Activated CD4-positive, alpha-beta T cell treated with anti-CD3 and anti-CD28 coated beads, Interleukin-2, amount 50 U/mL, for 16 hours (primary cell): ENCODE measurements at places on chromosomes 1 and 21.
A peak's percentile ranks its signal among the peaks of the same experiment; 100 is the strongest.

- no peak for DNase-seq
Measured at GRCh38 chr1:228818928-228819630, 83.8 kb downstream of the RHOU start.

DNA sequence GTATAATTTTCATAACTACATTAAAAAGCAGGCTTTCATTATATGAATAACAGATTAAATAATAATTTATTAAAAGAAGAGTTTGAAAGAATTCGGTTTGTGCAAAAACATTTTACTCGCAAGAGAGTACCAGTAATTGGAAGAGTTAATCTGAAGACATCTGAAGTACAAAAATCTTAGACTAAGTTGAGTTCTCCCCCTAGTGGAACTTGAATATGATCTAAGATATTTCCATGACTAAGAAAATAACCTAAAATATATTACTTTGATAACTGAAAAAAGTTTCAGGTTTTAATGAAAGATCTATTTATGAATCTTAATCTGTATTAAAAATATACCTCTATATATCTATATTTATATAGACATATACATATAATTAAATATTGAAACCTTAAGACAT is 112.5 kb upstream of the GFI1 start:
- DNase-seq: peak; percentile 40

DNA sequence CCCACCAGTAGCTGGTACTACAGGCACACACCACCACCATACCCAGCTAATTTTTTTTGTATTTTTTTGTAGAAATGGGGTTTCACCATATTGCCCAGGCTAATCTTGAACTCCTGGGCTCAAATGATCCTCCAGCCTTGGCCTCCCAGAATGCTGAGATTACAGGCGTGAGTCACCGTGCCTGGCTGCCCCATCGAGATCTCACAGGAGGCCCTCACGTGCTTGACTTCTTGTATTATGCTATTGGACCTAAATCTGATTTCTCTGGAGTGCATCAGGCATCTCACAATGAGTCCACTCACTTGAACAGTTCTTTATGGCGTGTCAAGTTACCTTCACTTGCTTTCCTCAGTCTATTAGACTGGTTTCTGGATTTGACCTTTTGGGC is 9.3 kb upstream of the RSRP1 start:
- no peak for DNase-seq

- no peak for DNase-seq
Measured at GRCh38 chr1:114114185-114115094, 39.2 kb downstream of the SYT6 start.

- DNase-seq: no peak
Measured at GRCh38 chr1:9840176-9840575, 16.4 kb upstream of the CLSTN1 start.

- DNase-seq: no peak
Measured at GRCh38 chr1:81804312-81804711, 3.6 kb downstream of the ADGRL2 start.

GRCh38 chr1:221031458-221032203 is 152.4 kb downstream of the HLX start:
- DNase-seq: no peak

GRCh38 chr1:51192213-51192843 is 43.7 kb upstream of the RNF11 start:
- peak; percentile 63 for DNase-seq

DNA sequence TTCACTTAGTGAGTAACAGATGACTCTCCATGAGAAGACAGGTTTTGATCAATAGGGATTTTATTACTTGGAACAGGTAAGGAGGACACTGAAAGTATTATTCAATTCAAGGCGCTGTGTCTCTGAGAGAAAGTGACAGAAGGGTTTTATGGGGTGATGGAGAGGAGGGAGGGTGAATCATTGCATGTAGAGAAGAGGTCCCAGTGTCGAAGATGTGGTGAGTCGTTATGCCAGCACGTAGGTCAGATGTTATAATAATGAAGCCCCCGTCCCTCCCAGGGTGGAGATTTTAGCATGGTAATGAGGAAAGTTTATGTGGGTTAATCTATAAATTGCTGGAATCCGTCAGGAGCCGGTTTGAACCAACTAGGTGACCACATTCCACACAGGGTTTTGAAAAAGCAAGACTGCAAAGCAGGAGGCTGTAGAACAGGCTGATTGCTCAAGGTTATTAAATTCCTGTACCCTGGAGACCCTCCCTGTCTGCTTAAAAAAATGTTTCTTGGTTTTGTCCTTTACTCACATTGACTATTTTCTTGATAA is 586.4 kb upstream of the TMPRSS15 start:
- no peak for DNase-seq

- no peak for DNase-seq
Measured at GRCh38 chr1:42324398-42325013, 10.5 kb downstream of the FOXJ3 start.

- no peak for DNase-seq
Measured at GRCh38 chr21:14483296-14483695, 62.8 kb downstream of the SAMSN1 start.

DNA sequence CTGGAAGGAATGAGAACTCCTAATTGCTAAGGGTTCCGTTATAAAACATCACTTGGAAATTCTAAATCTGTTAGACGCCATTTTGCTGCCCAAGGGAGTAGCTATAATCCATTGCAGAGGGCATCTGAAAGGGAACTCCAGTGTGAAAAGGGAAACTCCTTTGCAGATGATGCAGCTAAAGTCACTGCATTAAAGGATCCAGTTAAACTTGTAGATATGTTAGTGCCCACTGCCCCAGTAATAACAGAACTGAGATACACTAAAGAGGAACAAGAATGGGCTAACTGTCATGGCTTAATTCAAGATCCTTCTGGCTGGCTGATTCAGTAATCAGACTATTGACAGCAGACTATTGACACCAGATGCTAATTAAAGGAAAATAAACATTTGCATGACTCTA is 81.8 kb upstream of the KIAA0040 start:
- no peak for DNase-seq

- DNase-seq: no peak
Measured at GRCh38 chr1:181506563-181507353, 23.4 kb downstream of the CACNA1E start.

GRCh38 chr1:6206520-6206855 is 569 bp downstream of the RNF207 start:
- DNase-seq: no peak

DNA sequence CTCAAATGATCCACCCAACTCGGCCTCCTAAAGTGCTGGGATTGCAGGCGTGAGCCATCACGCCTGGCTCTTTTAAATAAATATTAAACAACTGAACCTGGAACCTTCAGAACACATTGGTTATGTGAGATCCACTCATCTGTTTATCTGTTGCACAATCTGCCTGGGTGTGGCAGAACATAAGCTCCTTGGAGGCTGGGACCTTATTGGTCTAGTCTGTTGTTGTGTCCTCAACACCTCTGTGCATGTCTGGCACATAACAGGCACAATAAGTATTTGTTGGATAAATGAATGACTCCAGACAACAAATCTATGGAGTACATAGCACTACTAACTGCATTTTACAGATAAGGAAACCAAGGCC is 4.1 kb upstream of the NBL1 start:
- DNase-seq: no peak

- no peak for DNase-seq
Measured at GRCh38 chr1:33382661-33383415, 48.1 kb downstream of the PHC2 start.

DNA sequence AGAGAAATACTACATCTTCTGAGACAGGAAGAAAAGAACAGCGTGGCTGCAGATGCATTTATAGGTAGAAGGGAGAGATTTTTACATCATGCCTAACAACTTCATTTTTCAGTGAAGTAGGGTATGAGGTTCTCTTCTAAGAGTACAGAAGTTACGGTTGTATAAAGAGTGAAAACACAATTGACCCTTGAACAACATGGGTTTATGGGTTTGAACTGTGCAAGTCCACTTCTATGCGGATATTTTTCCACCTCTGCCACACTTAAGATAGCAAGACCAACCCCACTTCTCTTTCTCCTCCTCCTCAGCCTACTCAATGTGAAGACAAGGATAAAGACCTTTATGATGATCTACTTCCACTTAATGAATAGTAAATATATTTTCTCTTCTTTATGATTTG is 64.5 kb downstream of the RPAP2 start:
- no peak for DNase-seq

DNA sequence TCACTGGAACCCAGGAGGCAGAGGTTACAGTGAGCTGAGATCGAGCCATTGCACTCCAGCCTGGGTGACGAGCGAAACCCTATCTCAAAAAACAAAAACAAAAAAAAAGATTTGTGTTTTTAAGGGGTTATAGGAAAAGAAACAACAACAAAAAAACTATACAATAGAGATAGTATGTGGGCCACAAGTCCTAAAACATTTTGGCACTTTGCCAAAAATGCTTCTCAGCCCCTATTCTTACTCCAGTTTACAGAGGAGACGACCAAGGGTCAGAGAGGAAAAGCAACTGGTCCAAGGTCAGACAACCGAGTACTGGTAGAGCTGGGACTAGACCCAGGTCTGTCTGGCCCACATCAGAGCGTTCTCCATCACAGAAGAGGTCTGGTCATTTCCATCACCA is 3.0 kb downstream of the FBXO44 start:
- no peak for DNase-seq

DNA sequence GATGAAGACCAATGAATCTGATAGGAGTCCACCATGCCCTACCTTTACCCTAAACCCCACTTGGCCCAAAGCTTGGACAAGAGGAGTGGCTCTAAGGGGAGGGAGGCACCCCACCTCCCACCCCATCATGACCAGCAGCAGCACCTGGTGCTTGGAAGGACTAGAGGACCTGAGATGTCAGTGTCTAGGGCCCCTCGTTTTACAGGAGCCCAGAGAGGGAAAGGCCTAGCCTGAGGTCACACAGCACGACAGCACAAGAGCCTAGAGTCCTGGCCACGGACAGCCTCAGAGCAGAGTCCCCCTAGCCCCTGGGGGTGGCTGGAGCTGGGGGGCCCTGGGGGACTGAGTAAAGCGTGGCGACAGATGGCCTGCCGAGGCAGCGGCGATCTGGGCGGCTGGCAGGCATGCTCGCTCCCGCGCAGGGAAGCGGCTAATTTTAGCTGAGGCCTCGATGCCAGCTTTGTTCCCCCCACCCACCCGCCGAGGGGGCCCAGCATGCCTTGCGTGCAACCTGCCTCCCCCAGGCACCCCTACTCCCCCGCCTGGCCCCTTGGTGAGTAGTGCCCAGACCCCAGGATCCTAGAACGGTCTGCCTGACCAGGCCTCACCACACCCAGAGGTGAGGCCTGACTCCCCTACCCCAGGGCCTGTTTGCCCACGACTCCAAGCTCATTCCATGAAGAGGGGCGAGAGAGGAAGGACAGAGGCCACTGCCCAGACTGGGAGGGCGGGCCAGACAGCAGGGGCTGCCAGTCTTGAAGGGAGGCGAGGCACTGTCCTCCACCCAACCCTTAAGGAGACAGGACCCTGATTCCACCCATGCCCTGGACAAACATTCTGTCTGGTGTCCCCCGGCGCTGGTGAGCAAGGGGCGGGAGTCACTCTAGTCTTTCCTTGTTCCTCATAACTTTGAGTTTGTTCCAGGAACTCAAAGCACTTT is 39.0 kb downstream of the AHDC1 start:
- DNase-seq: no peak

DNA sequence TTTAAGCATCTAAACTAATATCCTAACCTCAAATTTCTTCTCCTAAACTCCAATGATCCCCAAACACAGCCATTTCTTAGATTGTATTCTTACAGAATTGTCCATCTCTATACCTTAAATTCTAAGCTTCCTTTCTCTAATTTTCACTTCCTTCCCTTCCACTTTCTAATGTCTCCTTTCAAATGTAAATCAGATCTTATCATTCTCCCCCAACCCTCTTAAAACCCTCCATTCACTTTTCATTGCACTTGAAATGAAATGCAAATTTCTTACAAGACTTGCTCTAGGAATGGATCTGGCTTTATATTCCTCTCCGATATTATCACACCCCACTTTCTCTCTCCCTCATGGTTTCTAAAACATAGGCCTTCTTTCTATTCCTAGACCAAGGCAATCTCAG is 534.6 kb downstream of the LMO4 start:
- DNase-seq: no peak
